Foreskin melanocyte (primary cell): ENCODE measurements at places on chromosomes 6 and 20.
A peak's percentile ranks its signal among the peaks of the same experiment; 100 is the strongest.

DNA sequence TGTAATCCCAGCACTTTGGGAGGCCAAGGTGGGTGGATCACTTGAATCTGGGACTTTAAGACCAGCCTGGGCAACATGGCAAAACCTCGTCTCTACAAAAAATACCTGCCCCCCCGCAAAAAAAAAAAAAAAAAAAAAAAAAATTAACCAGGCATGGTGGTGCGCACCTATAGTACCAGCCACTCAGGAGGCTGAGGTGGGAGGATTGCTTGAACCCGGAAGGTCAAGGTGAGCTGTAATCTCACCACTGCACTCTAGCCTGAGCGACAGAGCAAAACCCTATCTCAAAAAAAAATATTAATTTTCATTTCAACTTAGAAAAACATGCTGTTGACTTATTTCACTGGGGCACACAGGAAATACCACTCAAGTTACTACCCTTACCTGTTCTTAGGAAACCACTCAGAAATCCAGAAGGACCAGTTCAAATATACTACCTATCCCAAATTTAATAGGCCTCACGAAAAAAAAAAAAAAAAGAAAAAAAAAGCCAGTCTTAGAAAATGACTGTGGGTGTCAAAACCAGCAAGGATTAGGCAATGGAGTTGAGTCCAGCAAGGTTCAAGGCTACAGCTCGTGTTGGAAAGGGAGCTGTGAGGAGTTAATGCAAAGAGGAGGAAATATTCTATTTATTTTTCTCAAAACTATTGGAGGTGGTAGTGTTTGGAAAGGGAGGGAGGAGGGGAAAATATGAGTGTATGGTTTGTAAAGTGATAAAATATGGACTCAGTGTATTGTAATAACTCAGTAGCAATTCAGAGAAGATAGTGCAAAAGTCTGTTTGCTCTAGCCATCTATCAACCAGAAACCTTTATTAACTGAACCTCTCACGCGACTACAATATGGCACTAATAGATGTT lies 33.9 kb upstream of the PIM1 start:
- no peak for DNase-seq

DNA sequence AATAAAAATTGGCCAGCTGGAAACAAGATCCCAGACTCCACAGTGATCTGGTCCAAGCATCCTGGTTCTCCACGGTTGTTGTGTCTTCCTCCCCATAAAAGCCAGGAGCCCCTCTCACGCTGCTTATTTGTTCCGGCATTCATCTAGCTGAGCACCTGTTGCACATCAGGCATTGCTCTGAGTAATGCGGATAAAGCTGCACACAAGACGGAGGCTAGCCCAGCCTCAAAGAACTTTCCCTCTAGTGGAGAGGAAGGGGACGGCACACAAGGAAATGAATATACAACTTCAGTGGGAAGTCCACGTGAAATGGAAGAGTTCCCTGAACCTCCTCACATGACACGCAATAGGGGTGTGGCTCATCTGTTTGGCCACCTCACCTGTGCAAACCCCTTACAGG lies 30.3 kb upstream of the NXT1 start:
- no peak for DNase-seq

- no peak for DNase-seq
Observed at GRCh38 chr6:133407320-133408100, 166.4 kb downstream of the EYA4 start.

DNA sequence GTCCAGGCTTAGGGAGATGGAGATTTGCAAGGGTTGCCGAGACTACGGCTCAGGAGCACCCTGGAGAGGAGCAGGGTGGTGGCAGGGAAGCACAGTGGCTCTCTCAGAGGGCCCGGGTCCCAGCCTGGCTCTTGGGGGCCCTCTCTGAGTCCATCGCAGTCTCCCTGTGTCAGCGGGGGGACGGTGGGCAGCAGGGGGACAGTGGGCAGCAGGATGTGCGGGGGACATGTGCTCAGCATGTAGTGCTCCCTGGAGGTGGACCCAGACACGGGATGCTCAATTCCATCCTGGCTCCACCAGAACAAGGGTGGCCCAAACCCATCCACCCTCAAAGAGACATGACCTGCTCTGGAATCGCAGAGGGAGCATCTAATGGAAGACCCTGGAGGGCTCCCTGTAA lies 43.0 kb upstream of the ZBP1 start:
- no peak for DNase-seq

DNA sequence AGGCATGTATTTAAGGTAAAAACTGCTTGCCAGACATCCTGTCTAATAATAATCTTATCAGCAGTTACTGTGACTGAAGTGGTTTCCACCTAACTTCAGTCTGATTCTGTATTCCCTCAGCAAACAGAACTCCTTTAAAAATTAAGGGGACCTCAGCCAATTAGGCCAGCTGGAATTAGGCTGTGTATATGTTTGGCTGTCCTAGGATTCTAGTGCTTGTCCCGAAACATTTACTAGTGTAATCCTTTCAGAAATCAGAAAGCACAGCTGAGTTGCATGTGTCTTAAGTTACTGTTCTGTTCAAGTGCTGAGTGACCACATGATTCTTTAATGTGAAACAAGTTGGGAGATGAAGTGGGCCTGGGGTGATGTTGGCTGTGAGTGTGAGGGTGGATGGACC lies 120.9 kb upstream of the SUPT3H start:
- DNase-seq: no peak

DNA sequence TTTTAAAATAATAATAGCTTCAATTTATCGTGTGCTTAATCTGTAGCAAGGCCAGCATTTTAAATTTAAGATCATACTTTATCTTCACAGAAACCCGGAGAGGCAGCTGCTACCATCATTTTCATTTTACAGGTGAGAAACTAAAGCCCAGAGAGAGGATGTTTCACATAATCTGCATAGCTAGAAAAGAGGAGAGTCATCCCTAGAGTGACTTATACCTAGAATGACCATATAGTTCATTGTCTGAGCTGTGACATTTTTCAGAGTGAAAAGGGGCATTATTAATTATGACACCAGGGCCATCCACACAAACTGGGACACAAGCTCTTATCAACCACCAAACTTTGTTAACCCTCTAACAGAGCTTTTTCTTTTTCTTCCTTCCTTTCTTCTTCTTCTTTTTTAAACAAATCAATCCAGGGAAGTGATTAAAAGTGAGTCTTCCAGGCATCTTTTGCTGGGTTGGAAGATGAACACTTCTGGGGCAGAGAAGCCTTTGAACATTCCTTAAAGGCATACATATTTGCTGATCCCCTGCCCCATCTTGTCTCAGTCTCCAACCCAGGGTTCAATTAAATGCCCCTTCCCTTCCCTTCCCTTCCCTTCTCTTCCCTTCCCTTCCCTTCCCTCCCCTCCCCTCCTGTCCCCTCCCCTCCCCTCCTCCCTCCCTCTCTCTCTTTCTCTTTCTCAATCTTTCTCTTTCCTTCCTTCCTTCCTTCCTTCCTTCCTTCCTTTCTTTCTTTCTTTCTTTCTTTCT lies 272.5 kb upstream of the JAG1 start:
- DNase-seq: no peak

DNA sequence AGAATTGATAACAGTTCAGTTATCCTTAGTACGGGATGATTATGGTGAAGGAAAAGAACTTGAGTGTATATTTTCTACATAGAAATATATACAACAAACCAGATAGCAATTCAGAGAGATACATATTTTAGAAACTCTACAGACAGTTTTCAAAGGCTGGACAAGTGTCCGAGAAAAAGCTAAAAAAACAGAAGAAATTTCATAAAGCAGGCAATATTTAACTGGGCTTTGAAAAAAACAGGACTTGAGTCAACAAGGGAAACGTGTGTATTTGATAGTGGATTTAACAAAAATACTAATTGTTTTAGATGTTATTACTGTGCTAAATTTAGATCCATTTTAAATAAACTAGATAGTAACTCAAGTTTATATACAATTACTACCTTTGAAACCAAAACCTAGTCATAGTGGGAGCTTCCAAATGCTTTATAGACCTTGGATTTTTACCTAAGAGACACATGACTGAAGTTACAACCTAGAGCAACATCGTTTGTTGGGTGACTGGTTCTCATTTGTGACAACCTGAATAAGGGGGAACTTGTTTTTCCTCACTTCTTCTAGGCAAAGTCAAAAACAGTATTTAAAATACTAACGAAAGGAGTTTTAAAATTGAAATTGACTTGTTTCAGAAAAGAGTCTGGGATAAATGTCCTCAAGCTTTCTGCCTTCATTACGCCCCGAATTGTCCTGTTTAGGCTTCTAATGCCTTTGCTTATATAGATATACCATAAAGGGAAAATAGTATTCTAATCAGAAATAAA lies 116.7 kb upstream of the PRSS16 start:
- no peak for DNase-seq

- no peak for DNase-seq
Observed at GRCh38 chr20:58749098-58749769, 56.6 kb downstream of the NPEPL1 start.

- no peak for DNase-seq
Observed at GRCh38 chr20:47814632-47815415, 29.5 kb upstream of the SULF2 start.

GRCh38 chr6:166277018-166277417 lies 31.2 kb downstream of the PRR18 start:
- no peak for DNase-seq

- DNase-seq: no peak
Observed at GRCh38 chr6:21593927-21594415, 420 bp downstream of the SOX4 start.

DNA sequence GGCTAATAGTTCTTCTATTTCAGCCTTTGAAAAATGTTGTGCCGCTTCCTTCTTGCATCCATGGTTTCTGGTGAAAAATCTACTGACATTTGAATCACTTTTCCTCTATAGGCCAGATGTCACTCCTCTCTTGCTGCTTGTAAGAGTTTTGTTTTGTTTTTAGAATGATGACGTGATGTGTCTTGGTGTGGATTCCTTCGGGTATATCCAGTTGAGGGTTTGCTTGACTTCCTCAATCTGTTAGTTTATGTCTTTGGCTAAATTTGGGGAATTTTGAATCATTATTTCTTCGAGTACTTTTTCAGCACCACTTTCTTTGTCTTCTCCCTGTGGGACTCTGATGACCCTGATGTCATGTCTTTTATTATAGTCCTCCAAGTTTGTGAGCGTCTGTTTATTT lies 175.5 kb downstream of the MYLK4 start:
- DNase-seq: no peak

DNA sequence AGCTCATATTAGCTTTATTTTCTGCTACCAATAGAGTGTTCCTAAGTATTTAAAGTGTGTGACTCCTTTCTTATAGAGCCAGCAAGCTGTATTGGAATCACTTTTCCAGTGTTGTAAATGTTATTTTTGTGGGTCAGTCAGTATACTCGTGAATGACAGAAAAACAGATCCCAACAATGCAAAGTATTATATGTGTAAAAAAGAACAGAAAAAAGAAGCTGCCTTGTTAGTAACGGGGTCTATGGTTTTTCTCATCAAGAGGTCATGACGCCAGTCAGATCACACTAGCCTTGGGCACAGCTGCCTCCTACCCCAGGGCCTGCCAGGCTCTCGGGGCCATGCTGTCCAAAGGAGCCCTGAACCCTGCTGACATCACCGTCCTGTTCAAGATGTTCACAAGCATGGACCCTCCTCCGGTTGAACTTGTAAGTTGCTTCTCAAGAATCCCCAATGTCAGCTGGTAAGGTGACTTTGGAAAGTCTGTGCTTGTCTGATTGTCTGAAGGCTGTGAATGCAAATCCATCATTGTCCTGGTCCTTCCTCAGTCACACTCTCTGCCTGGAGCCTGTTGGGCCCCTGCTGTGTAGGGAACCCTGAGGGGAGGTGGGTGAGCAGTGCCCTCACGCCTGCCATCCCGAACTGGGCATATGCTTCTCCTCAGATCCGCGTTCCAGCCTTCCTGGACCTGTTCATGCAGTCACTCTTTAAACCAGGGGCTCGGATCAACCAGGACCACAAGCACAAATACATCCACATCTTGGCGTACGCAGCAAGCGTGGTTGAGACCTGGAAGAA lies 9.8 kb downstream of the NELFCD start:
- peak; percentile 89 for DNase-seq

DNA sequence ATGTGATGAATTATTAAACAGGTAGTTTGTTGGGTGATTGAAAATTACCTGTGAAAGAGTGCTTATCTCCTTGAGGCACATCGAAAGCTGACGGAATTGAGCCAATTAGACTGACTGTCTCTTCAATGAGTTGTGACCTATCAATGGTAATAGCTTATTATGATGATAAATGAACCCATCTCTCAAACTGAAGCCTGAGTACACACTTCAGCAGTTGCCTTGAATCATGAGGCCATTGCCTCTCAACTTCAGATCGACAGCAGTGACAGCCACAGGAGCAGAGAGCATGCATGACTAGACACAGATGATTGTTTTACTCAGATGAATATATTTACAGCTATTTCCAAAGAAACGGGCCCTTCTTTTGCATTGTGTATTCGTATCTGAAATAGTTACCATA lies 323.9 kb downstream of the LAMA2 start:
- DNase-seq: no peak

GRCh38 chr6:90816764-90817163 lies 229.9 kb upstream of the MAP3K7 start:
- no peak for DNase-seq

GRCh38 chr6:48449002-48449401 lies 338.0 kb upstream of the PTCHD4 start:
- DNase-seq: no peak

DNA sequence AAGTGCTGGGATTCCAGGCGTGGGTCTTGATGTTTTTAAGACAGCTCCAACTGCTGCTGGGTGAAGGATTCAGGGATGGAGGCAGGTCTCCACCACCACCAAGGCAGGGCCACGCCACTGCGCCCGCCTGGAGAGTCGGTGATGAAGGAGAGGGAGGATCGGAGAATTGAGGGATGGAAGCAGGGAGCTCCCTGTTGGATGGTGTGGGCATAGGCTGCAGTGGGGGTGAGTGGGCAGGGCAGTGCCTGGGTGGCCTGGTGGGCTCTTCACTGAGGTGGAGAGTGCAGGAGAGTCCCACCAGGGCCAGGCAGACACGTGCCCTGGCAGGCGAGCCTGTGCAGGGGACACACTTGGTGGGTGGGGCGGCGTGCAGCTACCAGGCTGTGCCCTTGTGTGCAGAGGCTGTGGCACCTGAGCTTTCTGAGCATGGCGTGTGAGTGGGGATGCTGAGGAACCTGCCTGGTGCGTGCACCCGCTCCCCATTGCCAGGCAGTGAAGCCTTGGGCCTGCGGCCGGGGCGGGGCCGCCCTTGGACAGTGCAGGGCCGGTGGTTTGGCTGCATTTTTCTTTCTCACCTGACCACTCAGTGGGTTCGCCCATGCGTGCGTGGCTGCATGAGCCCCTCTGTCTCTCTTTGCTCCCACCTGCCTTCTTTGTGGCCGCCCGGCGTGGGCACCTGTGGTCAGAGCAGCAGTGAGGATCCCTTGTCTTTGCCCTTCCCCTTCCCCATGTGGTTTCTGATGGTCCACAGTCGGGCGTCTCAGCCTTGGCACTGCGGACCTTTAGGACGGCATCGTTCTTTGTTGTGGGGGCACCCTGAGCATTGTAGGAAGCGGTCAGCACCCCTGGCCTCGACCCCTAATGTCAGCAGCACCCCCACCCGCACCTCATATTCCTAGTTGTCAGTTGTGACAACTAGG lies 11.3 kb downstream of the RBM38 start:
- DNase-seq: no peak

DNA sequence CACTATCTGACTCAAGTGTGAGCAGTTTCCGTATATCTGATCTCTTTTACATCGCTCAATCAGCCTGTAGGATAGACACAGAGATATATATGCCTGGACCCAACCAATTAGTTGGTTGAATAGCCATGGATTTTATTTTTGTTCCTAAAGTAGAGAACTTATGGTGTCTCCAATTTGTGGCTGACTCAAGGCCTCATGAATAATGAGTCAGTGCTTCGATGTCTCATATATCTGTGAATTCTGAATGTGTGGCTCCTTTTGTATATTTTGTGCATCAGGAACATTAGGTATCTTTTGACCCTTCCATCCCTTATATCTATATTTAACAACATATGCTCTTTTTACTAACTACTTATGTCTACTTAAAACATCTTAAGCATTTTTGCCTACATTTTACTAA lies 64.5 kb downstream of the OR2B2 start:
- peak; percentile 63 for DNase-seq
